ENCODE measurements at places on chromosomes 3 and 15. TPM values are rescaled to one million over a fixed set of nuclear protein-coding genes. Genes with fewer than 3 reads are reported as not detected.

Gene GABRG3
- not detected for total RNA-seq

GRCh38 chr15:35320158-35320780 lies 225.7 kb downstream of the DPH6 start:
- no peak for DNase-seq

GRCh38 chr3:195423818-195424217 lies 19.0 kb downstream of the ACAP2 start:
- no peak for DNase-seq

DNA sequence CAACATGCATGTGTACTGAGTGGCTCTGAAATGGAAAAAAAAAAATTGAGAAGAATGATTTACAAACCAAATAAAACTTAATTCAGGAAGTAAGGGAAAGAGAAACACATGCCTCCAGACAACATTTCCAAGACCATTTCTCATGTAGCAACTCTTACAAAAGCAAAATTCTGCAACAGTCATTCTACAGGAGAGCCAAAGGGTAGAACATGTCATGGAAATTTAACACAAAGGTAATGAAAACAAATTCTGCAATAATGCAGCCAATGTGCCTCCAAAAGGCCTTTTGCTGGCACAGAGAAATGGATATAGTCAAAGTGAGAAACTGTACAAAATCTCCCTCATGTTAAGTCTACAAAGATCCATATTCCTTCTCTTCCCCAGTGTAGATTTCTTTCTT lies 4.0 kb downstream of the PEX11A start:
- DNase-seq: no peak
